ENCODE measurements at places on chromosomes 16 and 17. TPM values are rescaled to one million over a fixed set of nuclear protein-coding genes. Genes with fewer than 3 reads are reported as not detected.

DNA sequence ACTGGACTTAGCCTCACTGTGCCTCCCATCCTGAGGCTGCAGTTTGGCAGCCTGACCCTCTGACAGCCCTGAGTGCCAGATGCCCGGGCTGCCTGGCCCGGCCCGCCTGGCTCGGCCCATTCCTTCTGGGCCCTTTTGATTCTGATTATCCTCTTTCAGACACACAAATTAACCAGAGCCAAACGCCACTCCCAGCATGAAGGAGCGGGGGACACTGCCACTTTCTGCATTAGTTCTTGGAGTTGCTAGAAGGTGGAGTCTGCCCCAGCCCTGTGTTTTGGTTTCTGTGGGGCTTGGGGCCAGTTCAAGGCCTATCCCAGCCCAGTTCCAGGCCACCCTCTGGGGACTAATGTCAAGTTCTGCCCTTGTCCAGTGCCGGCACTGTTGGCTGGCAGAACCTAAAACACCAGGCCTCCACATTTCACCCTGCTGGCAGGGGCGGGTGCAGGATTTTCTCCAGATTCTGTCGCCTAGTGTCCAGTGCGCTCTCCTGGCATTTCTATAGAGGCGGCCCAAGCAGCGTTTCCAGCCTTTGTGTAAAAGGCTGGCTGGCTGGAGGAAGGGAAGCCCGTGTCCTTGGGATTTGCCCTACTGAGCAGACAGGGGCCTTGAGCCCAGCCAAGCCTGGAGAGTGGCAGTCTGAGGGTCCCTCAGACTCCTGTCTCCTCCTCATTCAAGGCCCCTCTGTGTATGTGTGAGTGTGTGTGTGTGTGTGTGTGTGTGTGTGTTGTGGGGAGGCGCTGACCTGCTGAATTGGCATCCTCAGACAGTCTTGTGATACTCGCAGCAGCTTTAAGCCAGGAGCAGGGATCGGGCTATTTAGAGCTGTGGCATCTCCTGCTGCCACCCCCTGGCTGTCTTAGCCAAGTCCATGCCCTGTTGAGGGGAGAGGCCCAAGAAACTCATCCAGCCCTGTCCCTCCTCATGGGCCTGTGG lies 21.4 kb downstream of the PLCD3 start:
- DNase-seq = no peak
- no peak overlapping the region for H3K27ac ChIP-seq
- peaks cover 4% of the 10 kb centered on the region for H3K27me3 ChIP-seq
- H3K36me3 ChIP-seq = no peaks in the 10 kb centered on the region
- no peaks in the 10 kb centered on the region for H3K4me1 ChIP-seq
- H3K4me3 ChIP-seq = no peak overlapping the region

DNA sequence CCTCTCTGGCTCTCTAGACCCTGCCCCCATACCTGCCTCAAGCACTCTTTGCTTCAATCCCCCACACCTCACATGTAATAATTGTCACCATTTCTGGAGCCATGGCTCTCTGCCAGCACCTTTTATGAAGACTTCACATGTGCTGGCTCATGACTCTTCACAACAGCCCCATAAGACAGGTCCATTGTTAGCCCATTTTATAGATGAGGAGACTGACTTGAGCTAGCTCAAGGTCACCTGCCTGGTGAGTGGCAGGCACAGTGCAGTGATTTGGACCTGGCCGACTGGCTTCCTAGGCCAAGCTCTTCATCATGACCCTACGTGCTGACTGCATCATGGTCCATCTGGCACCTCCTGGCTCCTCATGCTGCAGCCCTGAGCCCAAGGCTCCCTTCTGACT lies 25.0 kb downstream of the FAM20A start:
- H3K36me3 ChIP-seq = no peaks in the 10 kb centered on the region
- H3K27ac ChIP-seq = no peak overlapping the region
- H3K4me3 ChIP-seq = no peak overlapping the region
- DNase-seq = no peak
- H3K27me3 ChIP-seq = no peaks in the 10 kb centered on the region

GRCh38 chr17:14840616-14841231 lies 424.4 kb downstream of the PMP22 start:
- no peak overlapping the region for H3K4me3 ChIP-seq
- H3K27ac ChIP-seq = no peak overlapping the region
- H3K27me3 ChIP-seq = peaks cover 9% of the 10 kb centered on the region
- H3K4me1 ChIP-seq = no peaks in the 10 kb centered on the region
- no peak for DNase-seq

GRCh38 chr16:19227643-19228042 lies 57.9 kb upstream of the CLEC19A start:
- H3K4me1 ChIP-seq = no peaks in the 10 kb centered on the region
- no peak overlapping the region for H3K4me3 ChIP-seq
- H3K27ac ChIP-seq = no peak overlapping the region
- no peak for DNase-seq

DNA sequence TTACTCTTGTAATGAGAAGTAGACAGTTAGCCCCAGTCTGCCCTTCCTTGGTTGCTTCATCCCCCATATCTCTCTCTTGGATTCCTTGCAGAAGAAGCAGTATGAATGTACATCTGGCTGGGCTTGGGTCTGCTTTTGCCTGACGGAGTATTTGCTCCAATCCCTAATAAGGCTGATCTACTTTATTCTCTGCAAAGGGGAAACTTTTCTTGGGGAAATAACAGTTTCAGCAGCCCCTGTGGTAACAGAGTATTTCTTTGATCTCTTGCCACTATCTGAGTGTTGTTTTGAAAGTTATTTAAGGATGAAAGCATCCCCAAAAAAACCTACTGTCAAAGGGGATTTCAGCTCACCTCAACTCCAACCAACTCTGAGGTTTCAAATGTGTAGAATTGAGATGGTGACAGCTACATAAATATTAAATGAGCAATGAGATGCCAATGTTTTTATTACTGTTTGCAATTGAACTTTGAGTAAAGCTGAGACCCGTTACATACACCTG lies 168.9 kb upstream of the NOG start:
- DNase-seq = peak; percentile 3
- no peak overlapping the region for H3K27ac ChIP-seq
- no peaks in the 10 kb centered on the region for H3K36me3 ChIP-seq
- H3K27me3 ChIP-seq = peaks cover 18% of the 10 kb centered on the region

Gene SKAP1
- total RNA-seq = 96.6 TPM

Gene ARHGDIG
- 0.48 TPM for total RNA-seq
